ENCODE measurements at places on chromosomes 12 and 14.

GRCh38 chr14:99899578-99900178 is 106.5 kb downstream of the EML1 start:
- DNase-seq, result peak; percentile 20

GRCh38 chr12:2355604-2356003 is 302.8 kb downstream of the CACNA1C start:
- no peak for DNase-seq

DNA sequence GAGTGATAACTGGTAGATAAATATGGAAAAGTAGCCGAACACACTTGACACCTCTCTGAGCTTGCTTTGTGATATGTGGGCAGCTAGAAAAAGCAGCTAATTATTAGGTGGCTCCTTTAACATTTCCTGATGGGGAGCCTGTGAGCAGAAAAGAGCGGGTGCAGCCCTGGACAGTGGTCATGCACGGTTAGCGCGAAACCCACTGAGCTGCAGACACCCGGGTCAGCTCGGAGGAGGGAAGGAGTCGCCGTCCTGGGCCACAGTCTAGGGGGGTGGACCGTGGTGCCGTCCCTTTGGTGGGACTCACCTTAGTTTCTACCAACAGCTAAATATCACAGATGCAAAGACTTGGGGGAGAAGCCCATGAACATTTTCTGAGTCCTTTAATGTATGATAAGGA is 6.6 kb downstream of the COA8 start:
- DNase-seq, result no peak

GRCh38 chr12:79069009-79069408 is 204.4 kb downstream of the SYT1 start:
- no peak for DNase-seq

DNA sequence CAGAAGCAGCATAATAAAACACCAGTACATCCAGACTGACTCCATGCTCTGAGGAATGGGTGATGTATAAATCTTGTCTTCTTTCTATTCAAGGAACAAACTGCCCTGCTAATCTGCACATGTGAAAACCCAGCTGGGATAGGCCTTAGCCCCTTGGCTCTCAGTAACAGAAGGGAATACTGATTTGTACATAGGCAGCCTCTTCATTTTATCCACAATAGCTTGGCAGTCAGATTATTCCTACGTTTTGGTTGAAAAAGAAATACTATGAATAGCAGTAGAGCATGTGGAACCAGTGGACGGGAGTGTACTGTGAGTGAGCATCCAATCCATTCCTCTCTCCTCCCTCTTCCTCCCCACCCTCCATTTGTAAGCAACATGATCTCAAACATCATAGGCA is 113.5 kb upstream of the ARHGAP5 start:
- DNase-seq, result no peak

- DNase-seq, result no peak
Observed at GRCh38 chr14:27387463-27387862, 789.6 kb upstream of the NOVA1 start.

DNA sequence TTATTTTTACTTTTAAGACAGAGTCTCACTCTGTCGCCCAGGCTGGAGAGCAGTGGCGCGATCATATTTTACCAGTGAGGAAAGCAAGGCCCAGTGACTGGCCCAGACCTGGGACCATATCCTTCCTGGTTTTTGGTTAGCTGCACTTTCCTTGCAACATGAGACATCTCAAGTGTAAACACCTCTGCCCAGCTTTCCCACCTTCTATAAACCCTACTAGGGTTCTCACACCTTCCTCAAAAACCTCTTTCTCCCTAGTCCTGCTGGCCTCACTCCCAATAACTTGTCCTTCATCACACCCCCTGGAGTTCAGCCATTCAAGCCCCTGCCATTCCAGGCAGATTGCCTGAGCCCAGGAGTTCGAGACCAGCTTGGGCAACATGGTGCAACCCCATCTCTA is 10.3 kb upstream of the PRPH start:
- DNase-seq, result no peak

- no peak for DNase-seq
Observed at GRCh38 chr12:113161415-113162016, 12.0 kb downstream of the CFAP73 start.

DNA sequence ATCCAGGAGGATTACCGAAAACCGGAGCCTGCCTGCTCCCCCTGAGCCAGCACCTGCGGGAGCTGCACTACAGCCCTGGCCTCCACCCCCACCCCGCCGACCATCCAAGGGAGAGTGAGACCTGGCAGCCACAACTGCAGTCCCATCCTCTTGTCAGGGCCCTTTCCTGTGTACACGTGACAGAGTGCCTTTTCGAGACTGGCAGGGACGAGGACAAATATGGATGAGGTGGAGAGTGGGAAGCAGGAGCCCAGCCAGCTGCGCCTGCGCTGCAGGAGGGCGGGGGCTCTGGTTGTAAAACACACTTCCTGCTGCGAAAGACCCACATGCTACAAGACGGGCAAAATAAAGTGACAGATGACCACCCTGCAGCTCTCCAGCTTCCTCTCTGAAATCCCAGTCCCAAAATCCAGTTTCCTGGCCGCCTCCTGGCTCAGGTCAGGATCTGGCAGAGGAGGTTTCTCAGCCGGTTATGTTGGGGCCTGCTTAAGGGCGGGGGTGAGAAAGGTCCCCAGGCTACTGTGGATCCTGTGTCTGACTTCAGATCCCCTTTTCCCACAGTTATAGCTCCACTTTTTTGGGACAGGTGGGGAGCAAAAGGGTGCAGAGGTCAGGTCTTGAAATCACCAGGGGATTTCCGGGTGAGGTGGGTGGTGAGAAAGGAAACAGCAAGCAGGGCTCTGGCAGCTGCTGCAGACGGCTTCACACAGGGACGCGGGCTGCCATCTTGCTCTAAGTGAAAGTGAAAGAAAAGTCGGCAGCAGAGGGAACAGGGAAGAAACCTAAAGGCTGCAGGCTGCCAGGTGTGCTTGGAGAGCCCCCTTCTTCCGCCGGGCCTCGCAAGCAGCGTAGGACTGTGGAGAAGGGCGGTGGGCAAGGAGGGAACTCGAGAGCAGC is at the start of gene TAPBPL:
TAPBPL (plus strand) TSS at position 695 of the 897 bp plus-strand sequence. CDS start 207 bp downstream, outside the sequence.
- DNase-seq, result peak; percentile 82

DNA sequence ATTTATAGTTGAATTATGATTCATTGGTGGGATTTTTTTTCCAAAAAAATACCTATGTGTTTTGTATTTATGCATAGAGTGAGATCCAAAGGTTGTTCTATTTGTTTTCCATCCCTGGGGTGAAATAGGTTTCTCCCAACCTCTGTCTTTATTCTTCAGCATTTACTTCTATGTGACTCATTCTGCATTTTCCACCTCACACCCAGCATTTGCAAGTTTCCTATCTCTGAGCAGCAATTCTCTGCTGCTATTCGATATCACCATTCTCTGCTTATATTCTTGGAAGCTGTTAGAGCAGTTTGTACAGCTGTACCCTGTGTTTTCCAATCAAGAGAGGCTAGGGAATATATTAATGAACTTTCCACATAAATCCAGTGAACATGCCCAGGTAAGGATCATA is 538.9 kb downstream of the SNAPC1 start:
- DNase-seq, result no peak

DNA sequence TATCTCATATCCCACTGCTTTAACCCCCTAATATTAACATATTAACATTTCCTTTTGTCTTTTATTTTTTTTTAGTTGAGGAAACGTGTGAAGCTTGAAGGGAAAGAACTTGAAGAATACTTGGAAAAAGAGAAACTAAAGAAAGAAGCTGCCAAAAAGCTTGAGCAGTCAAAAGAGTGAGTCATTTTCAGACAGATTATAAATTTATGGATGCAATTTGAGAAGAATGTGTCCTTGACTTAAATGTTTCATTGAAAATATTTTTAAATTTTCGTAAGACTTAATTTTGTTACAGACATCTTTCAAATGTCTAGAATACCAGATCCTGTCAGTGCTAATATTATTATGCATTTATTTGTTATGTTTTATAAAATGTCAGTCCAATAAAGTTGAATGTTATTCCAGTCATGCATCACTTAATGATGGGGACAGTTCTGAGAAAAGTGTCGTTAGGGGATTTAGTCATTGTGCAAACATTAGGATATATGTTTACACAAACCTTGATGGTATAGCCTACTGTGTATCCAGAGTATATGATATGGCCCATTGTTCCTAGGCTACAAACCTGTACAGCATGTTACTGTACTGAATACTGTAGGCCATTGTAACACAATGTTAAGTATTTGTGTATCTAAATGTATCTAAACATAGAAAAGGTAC is 32.6 kb downstream of the CPSF2 start:
- no peak for DNase-seq

DNA sequence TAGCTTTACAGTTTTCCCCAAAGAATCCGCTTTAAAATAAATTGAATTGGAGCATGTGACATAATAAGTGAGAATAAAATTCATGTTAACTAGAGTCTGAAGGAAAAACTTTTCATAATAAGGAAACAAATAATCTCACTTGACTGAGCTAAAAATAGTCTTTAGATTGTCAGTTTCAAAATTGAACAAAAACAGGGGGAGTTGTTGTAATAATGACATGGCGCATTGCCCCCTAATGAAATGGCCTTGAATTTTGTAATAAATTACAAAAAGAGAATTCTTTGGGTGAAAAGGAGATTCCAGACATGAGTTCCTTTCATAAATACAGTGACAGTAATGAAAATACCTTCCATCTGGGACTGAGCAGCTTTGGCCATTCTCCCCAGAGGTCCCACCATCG is 178.6 kb downstream of the EFCAB11 start:
- peak; percentile 23 for DNase-seq

GRCh38 chr12:29073631-29074239 is 75.3 kb upstream of the FAR2 start:
- peak; percentile 56 for DNase-seq

GRCh38 chr12:98788396-98788795 is 143.3 kb downstream of the APAF1 start:
- no peak for DNase-seq

GRCh38 chr12:113831016-113831415 is 135.1 kb downstream of the RBM19 start:
- DNase-seq, result no peak

DNA sequence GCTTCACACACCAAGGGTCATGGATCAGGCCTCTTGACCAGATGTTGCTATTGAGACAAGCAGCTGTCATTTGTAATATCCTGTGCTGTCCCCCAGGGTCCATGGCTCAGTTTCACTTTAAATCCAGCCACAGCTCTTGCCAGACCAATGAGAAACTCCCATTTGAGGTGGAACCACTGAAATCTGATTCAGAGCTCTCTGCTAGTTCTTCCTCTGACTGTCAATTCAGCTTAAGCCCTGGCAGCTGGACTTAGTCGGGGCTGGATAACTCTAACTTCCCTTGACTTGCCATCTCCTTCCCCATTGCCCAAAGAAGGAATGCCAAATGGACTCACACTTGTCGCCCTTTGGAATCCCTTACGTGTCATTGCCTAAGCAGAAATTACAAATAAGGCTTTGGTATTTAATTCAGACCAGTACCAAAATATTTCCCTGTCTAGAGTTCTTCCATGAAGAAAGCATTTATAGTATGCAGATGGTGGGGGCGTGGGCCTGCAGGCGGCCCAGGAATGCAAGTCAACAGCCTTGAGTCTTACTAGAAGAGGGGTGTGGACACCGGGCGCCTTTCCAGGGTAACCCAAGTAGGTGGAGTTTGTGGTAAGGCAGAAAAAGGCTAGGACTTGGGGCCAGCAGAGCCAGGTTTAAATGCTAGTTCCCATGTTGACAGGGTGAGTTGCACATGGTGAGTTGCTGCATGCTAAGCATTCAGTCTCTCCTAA is 96.9 kb upstream of the TMPO start:
- DNase-seq, result peak; percentile 41

DNA sequence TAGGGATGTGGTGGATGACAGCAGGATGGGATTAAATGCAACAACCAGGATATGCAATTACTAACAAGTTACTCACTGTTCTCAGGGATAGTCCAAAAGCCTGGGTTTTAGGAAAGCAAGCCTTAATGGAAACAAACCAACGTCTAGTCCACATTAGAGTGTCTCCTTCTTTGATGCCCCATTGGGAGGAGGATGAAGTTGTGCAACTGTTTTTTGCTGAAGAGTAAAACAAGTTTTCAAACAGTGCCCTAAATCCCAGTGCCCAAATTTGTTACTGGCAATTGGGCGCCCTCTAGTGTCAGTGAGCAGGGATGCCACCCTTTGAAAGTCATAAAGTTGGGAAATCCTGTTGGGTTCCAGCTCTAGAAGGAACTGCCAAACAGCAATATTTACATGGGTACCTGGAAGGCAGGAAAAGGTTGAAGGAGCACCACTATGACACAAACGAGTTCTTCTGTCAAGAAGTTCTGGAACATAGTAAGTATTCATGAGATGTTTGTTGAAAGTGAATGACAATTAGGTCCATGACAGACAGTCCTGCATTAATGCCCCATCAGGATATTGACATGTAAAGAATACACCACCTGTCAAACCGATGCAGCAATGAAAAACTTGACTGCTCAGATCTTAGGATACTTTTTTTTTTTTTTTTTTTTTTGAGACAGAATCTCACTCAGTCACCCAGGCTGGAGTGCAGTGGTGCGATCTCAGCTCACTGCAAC is 11.1 kb upstream of the DPF3 start:
- peak; percentile 86 for DNase-seq

DNA sequence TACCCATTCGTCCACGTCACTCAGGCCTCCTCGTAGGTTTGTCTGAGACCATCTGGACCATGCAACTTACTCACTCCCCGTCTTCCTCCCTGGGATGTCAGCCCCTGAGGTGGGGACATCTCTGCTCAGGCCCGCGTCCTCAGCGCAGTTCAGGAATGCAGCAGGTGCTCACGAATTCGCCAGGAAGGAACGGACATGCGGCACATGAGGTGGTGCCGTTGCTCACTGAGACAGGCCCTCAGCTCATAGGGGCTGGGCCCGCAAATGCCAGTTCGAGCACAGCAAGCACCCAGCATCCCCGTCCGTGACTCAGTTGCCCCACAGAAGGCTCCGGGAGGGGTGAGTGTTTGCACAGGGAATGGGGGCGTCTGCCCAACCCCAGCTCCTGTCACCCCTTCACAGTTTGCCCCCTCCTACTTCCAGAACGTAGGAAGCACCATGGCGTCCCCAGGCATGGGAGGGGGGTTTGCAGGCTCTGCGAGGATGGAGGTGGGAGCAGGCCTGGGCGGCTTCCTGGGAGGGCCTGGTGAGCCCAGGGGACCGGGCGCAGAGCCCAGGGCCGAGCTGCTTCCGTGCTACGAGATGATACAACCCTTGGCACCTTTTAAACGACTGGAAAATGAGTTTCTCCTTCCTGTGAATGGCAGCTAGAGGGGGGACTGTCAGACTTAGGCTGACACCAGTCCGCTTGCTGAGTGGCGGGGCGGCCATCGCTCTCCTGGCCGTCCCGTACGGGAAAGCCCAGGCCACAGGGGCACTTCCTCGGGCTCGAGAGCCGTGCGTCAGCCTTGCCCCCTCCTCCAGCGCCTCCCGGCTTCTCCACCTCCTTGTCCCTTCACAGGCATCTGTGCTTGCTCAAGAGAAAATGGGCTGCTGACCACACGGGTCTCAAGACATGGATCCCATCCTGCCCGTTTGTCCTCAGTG is 6.9 kb downstream of the GALNT9 start:
- no peak for DNase-seq

- DNase-seq, result no peak
Observed at GRCh38 chr14:91477388-91477787, 32.7 kb downstream of the PPP4R3A start.

DNA sequence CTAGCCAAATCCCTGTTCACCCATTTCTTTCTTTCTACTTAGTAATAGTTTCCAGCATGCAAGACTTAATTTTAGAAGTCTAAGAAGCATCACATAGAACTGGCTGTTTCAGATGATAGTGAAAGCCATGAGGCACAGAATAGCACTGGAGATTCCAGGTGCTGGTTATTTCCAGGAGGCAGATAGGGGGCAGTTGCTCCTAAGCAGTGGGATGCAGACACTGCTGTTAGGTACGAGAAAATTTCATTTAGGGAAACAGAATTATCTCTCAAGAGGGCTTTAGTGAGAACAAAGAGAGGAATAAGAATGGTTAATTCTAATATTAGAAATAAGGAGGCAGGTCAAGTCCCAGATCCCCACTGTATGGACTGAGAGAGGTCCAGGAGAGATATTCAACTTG is 3.6 kb upstream of the MDGA2 start:
- no peak for DNase-seq

Measured in suppressor macrophage treated with lipopolysaccharide for 4 hours (primary cell).